Left ventricle myocardium superior (tissue), 1 donor: ENCODE measurements at places on chromosomes 7 and 10. TPM values are rescaled to one million over a fixed set of nuclear protein-coding genes. Genes with fewer than 3 reads are reported as not detected.

- no peak for DNase-seq
Observed at GRCh38 chr7:39413636-39414223, 152.5 kb upstream of the YAE1 start.

DNA sequence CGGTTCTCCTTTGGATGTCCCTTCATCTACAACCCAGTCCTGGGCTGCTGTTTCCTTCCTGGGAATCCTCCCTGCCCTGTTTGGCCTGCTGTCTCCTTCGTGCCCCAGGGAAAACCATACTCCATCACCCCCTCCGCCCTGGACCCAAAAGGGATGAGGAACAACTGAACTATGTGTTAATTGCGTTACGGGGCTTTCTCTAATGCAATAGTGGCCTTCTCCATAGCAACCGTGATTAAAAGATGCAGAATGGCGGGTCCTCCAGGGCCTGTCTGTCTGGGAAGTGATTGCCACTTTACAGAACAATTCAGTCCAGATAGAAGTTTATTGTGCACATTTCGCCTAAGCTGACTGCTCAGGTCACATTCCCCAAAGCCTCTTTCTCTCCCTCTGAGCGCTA, 112.0 kb upstream of the FGFR2 start:
- DNase-seq: no peak

DNA sequence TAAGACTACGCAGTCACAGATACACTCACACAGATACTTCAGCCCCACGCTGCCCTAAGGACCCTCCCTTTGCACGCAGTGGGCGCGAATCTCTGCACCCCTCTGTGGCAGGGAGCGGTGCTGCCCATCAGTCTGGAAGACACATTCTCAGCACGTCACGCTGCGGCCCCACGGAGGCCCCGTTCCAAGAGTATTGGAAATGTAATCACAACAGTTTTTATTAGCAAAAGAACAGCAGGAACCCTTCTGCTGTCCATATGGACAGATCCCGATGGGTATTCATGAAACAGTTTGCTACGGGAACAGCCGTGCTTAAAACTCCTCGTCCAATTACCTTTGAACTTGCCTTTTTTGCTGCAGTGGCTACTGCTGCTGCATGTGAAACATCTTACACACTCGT, 131.0 kb downstream of the RPS24 start:
- DNase-seq: no peak

GRCh38 chr10:78252286-78252685, 218.6 kb downstream of the RPS24 start:
- no peak for DNase-seq

- no peak for DNase-seq
Observed at GRCh38 chr10:11023009-11023953, 5.6 kb downstream of the CELF2 start.

SPOCK2 gene
- total RNA-seq: 12.7 TPM

METTL27 gene
- 0.27 TPM for total RNA-seq

DNA sequence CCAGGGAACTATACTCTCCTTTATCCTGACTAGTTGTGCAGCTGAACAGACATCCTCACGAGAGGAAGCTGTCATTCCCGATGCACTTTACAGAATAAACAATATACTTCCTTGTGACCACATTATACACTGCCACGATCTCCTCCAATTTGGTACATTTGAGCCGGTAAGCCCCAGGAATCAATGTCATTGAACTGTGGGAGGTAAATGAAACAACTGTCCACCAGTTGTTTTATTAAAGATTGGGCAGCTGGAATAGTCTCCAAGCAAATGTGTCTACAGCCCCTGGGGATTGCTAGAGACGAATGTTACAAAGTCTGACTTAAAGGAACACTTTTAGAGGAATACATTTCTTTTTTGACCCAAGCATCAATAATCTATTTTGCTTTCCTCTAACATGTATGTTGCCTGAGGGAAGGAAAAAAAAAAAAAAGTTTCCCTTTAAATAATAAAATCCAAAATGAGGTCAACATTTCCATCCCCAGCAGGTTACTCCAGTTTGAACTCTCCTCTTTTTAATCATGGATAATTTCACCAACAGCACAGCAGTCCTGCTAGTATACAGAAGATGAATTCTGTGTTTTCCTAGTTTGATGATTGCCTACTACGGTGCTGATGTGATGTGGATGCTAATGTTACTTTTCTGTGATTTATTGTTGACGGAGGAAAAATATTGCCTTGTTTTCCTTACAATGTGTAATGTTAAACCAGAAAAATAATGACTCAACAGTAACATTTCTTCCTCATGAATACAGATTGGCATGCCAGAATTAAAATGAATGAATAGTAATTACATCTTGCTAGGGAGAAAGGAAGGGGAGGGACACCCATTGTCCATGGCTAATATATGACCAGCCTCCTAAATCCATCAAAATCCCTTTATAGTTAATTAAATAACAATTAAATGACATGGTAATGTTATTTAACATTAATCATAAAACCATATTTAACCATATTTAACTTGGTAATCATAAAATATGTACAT, 360.9 kb downstream of the NEBL start:
- no peak for DNase-seq

- no peak for DNase-seq
Observed at GRCh38 chr10:34185998-34186397, 629.1 kb downstream of the PARD3 start.

CALHM2 gene
- total RNA-seq: 9.8 TPM
